ENCODE measurements at places on chromosomes 3 and 15.

DNA sequence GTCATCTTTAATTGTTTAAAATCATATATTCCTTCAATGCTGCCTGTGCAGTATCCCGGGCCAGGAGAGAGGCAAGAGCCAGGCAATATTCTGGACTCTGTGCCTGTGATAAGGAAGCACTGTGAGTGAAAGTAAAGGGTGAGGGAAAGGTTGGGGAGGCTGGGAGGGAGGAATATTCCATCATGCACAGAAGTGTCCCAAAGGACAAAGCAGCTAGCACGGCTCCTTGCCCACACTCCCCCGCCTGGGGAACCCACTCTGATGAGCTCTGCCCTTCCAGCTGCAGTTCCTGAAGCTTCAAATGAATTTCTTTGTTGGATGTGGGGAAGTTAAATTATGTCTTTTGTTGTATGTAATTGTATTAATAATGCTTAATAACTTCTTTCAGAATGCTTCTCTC lies 1.5 kb upstream of the PRICKLE2 start:
- no peak for DNase-seq

GRCh38 chr15:66946578-66947164 lies 118.7 kb upstream of the SMAD3 start:
- peak; percentile 86 for DNase-seq

GRCh38 chr3:27171113-27171512 lies 198.1 kb downstream of the NEK10 start:
- DNase-seq, result no peak

GRCh38 chr3:64186667-64187064 lies 38.6 kb downstream of the PRICKLE2 start:
- no peak for DNase-seq

- DNase-seq, result peak; percentile 40
Observed at GRCh38 chr15:58026552-58026951, 39.0 kb downstream of the ALDH1A2 start.

- no peak for DNase-seq
Observed at GRCh38 chr15:77564938-77565337, 67.8 kb downstream of the LINGO1 start.

DNA sequence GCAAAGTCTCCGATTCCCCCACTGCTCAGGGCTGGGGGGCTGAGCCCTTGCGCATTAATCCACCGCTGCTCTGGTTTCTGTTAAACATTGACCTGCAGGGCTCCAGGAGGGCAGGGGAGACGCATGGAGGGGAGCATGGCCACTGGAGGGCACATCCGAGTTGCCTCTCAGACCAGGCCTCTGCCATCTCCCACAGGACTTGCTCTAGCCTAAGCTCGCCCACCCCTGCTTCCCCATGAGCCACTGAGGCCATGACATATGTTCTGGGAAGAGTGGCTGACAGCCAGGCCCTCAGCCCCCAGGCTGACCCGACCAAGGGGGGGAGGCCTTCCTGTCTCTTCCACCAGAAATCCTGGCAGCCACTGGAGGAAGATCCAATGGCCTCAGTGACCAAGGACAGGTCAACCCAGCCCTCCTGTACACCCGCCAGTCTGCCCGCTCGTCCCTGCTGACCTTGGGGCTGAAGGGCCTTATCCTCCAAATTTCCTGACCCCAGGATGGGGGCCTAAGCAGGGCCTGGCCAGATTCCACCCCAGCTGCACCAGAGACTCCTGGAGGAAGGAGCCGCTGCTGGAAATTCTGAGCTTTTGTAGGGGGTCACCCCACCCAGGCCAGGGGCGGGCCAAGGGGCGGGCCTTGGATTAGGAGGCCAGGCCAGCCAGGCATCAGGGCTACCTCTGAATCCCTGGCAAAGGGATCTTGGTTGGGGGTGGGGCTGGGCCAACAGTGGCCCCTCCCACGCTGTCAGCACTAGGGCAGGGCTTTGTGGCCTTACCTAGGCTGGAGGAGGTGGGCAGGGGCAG lies at the start of gene HYAL1:
HYAL1 (minus strand) TSS at position 562 of the 803 bp plus-strand sequence. CDS start 618 bp downstream, outside the sequence.
- DNase-seq, result peak; percentile 80

- no peak for DNase-seq
Observed at GRCh38 chr3:112847692-112848091, 1.0 kb upstream of the CD200R1L start.

- DNase-seq, result no peak
Observed at GRCh38 chr3:146839727-146840375, 234.7 kb upstream of the PLSCR5 start.

DNA sequence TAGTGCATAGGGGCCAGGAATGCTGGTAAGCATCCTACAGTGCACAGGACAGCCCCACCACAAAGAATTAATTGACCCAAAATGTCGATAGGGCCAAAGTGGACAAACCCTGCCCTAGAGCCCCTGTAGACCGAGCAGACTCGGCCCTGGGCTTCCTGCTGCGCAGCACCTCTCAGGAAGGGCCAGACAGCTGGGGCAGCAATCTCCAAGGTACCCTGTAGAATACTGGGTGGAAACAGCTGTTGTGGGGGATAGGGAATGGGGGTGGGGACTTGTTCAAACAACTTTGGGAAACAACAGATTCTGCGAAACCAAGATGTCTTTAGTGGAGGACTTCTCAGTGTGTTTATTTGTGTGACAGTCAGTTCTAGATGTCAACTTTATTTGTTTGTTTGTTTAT lies 67.1 kb downstream of the MRPL46 start:
- DNase-seq, result no peak

DNA sequence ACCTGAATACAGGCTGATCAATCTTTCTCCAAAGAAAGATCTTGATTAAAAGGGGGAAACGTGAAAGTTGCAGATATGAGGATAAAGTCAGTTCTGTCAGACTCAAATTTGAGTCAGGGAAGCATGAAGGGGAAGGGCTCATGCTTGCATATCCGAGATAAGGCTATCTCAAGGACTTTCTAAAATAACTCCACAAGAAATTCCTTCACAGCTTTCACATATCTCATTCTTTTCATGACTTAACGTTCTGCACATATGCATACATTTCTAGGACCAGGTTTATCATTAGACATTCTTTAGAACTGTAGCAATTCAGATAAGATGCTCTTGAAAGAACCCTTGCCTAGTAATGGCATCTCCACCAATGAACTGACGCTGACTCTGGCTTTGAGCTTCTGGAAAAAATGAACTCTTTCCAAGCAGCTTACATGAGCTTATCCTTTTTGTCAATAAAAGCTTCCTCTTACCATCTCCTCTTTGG lies 15.9 kb downstream of the SH3GL3 start:
- no peak for DNase-seq

DNA sequence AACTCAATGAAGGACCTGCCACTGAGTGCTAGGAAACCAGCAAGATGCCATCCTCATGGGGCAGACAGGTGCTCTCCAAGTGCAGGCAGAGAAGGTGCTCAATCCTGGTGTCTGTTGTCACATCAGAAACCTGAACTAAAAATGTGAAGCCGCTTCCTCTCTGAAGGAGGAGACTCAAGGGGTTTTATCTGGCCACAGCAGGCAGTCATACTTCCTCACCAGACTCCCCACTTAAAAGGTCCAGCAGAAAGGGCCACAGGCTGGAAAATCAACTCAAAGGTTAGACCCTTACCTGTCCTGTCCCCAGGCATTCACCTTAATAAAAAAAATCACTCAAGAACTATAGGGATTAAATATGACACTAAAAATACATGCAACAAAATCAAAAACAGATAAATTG lies 4.8 kb downstream of the CCDC12 start:
- DNase-seq, result no peak

DNA sequence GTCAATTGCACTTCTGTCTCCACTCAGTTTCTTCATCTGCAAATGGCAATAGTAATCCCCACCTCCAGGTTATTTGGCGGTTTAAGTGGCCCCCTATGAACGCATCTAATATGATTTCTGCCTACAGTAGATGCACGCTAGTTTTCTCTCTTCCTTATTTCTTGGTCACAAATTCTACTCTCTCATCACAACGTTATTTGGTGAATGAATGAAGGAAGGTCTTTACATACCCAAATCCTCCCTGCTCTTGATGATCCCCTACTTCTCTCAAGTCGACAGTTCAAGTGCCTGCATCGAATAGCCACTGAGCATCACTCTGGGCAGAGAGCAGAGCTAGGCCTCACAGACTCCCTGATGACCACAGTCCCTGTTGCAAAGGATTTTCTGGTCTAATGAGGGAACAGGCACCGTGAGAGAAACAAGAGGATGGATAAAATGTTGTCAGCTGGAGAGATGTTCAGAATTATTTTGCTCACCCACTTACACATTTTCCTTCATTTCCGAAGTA lies 181.2 kb upstream of the SMAD3 start:
- DNase-seq, result no peak

GRCh38 chr3:187736418-187736871 lies 8.8 kb downstream of the BCL6 start:
- DNase-seq, result no peak

DNA sequence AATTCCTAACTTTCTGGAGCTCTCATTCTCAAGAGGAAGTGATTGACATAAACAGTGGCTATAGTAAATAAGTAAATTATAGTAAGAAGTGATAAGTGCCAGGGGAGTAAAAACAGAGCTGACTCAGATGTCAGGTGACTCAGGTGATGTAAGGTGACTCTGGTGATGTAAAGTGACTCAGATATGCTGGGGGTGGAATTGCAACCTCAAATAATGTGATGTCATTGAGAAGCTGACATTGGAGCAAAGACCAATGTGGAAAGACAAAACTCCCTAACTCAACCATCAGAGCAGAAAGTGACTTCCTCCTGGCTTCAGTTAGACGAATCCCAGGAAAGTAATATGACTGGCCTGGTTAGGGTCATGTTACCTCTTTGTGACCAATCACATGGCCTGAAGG lies 144.2 kb upstream of the SNTN start:
- DNase-seq, result no peak

DNA sequence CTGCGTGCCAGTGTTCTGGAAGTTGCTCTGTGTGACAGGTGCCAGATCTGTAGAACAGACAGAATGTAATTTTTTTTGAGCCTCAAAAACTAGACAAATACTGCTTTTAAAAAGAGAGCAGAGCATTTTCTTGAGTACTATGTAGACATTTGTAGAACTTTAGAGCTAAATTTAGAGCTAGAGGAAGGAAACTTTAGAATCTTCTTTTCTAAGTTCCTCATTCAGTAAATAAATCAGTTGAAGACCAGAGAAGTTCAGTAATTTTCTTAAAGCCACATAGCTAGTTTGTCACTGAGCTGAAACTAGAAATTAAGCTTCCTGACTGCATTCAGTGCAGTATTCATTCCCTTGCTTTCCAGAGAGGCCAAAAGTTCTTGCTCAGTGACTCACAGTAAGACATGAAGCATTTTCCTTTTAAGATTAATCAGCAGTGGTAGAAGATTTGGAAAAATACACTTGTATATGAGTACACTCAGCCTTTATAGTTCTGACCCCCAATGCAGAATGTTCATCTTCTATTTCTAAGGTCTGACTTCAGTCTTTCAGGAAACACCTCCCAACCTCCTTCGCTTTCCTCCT lies 83.6 kb upstream of the TSEN2 start:
- DNase-seq, result no peak

DNA sequence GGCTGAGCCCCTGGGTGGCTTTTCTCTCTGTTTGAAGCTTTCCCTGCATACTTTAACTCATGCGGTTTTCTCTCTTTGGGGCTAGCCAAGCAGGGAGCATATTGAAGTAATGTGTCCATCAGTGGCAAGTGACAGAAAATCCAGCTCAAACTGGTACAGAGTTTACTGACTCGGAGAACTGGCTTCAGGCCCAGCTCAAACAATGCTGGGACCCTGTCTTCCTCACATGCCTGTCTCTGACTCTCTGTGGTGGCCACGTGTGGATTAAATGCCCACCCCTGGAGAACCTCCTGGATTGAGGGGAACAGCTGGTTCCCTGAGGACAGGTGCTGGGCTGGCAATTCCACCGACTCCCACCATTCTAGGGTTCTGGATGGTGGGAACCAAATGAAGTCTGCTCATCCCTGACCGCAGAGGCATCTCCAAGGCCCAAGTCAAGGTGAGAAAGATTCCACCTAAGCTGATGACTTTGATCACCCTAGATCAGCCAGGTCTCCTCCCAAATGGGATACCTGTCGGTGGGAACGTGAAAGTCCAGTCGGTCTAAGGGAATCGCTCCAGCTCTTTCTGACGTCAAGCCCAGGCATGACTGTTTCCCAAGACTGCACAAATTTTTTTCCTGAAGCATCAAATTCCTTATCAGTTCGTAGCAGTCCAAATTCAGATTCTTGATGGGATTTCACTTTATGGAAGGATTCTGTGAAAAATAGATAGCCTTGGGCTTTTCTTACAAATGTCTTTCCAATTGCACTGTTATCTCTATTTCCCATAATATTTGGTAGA lies 16.3 kb upstream of the HDAC11 start:
- no peak for DNase-seq

DNA sequence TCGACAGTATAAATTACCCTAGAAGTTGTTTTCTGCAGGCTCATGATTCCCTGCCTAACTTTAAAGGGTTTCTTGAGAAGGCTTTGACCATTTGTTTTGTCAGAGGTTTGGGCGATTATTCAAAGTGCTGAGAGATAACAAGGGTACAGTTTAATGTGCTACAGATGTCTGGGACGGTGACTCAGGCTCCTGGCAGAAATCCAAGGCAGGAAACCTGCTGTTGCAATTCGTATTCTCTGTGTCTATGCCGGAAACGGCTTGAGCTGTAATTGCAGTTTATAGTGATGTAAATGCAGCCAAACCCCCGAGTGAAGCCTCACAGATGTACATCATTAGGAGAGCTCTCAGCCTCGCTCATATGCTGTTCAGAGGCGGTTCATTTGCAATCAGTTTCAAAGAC lies 65.6 kb downstream of the SYNPR start:
- DNase-seq, result peak; percentile 33

DNA sequence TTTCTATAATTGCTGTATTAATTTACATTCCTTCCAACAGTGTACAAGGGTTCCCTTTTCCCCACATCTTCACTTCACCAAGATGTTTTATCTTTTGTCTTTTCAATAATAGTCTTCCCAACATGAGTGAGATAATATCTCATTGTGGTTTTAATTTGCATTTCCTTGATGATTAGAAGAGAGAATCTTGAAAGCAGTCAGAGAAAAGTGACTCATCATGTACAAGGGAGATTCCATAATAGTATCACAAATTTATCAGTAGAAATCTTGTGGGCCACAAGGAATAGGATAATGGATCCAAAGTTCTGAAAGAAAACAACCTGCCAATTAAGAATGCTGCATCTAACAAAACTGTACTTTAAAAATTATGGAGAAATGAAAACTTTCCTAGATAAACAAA lies 189.3 kb downstream of the NECTIN3 start:
- DNase-seq, result no peak

All from left lung (tissue), 14 donors.